Activated effector memory CD4-positive, alpha-beta T cell treated with Interleukin-2 at 50 U/mL for 16 hours (primary cell): ENCODE measurements at places on chromosomes 2 and 18.
A peak's percentile ranks its signal among the peaks of the same experiment; 100 is the strongest.

DNA sequence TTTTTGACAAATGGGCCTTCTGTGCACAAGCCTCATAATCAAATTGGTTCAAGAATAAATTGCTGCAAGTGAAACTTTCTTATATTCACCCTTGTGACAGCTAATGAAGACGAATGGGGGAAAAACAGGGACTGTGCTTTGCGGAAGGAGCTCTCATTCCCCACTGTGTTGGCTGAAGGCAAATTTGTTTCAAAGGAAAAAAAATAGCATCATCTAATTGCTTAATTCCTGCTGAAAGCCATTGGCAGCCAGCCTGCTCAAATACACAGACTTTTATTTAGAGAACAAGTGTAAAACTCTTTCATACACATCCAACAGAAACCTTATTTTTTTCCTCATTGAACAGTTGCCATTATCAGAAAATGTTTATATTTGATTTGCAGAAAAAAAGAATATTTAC lies 172.3 kb downstream of the ARL6IP6 start:
- no peak for DNase-seq

GRCh38 chr2:162113776-162114168 lies 38.3 kb downstream of the GCG start:
- no peak for DNase-seq

GRCh38 chr2:7748717-7749415 lies 831.7 kb downstream of the RNF144A start:
- no peak for DNase-seq

GRCh38 chr2:203706403-203706802 lies at the start of gene CD28:
TSS of gene CD28 (plus strand) at chr2:203706639. CDS start at chr2:203706697, 58 bp downstream.
- DNase-seq = peak; percentile 80

- no peak for DNase-seq
Measured at GRCh38 chr18:36329684-36330434, 32.3 kb downstream of the FHOD3 start.

- DNase-seq = no peak
Measured at GRCh38 chr2:1601067-1601412, 143.3 kb downstream of the PXDN start.
